ENCODE measurements at places on chromosomes 1 and 21. TPM values are rescaled to one million over a fixed set of nuclear protein-coding genes. Genes with fewer than 3 reads are reported as not detected.

GRCh38 chr1:163093579-163093978 lies 24.4 kb downstream of the RGS4 start:
- no peaks in the 10 kb centered on the region for H3K4me1 ChIP-seq
- H3K27me3 ChIP-seq = no peaks in the 10 kb centered on the region
- no peak overlapping the region for H3K27ac ChIP-seq
- no peak overlapping the region for H3K4me3 ChIP-seq
- H3K36me3 ChIP-seq = no peaks in the 10 kb centered on the region

GRCh38 chr21:46324390-46325072 lies 575 bp downstream of the PCNT start:
- no peaks in the 10 kb centered on the region for H3K27me3 ChIP-seq
- DNase-seq = peak; percentile 41
- peaks cover 16% of the 10 kb centered on the region for H3K4me1 ChIP-seq
- H3K27ac ChIP-seq = peak overlapping the region; percentile 97

- DNase-seq = no peak
- no peaks in the 10 kb centered on the region for H3K36me3 ChIP-seq
- H3K27me3 ChIP-seq = no peaks in the 10 kb centered on the region
- H3K27ac ChIP-seq = peak overlapping the region; percentile 49
These were observed 548.1 kb downstream of the LTN1 start for GRCh38 chr21:28444557-28444956.

GRCh38 chr1:245094092-245094491 lies 60.7 kb upstream of the KIF26B start:
- no peaks in the 10 kb centered on the region for H3K36me3 ChIP-seq
- H3K4me3 ChIP-seq = no peak overlapping the region
- H3K4me1 ChIP-seq = peaks cover 17% of the 10 kb centered on the region
- H3K27ac ChIP-seq = no peak overlapping the region
- no peak for DNase-seq

DNA sequence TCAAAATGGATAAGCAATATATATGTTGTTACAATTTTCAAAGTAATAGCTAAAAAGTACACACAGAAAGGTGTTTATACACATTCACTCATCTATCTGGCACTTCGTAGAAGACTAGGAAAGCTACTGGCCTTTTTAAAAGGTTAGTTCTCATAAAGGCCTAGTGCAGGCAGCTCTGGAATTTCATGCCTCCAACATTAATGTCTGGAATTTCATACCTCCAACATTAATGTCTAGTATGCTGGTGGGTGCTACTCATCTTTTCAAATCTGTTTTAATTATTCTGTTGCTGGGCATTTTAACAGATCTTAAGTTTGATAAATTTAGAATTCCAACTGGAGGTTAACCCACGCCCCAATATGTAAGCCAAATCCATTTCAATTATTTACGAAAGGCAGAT lies 124.2 kb downstream of the AKT3 start:
- no peaks in the 10 kb centered on the region for H3K4me1 ChIP-seq
- H3K4me3 ChIP-seq = no peak overlapping the region
- H3K36me3 ChIP-seq = no peaks in the 10 kb centered on the region
- H3K27ac ChIP-seq = no peak overlapping the region
- no peaks in the 10 kb centered on the region for H3K27me3 ChIP-seq
- DNase-seq = peak; percentile 12

GRCh38 chr1:76082062-76082461 lies 7.5 kb downstream of the ST6GALNAC3 start:
- H3K27me3 ChIP-seq = peaks cover 3% of the 10 kb centered on the region
- no peak for DNase-seq
- no peak overlapping the region for H3K4me3 ChIP-seq

MMP23B gene
- 40.7 TPM for total RNA-seq

RIPK4 gene
- 1.8 TPM for total RNA-seq

SLC35F3 gene
- 0.38 TPM for total RNA-seq
